ENCODE measurements at places on chromosomes 1 and 21. TPM values are rescaled to one million over a fixed set of nuclear protein-coding genes. Genes with fewer than 3 reads are reported as not detected.

DNA sequence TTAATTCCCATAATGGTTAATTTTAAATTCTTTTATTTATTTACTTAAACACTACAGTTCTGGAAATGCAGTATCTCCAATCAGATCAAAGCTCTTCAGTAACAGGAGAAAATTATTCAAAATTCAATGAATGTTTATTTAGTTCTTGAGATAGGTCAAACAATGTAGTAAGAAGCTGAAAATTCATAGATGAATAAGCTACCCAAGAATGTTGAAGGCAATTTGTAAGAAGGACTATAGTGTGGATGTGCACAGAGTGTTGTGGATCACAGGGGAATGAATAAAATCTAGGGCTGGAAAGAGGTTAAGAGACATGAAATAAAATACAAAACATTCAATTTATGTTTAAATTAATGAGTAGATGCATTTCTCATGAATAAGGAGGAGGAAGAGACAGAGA is 72.0 kb downstream of the OLFM3 start:
- H3K4me1 ChIP-seq, result no peaks in the 10 kb centered on the region
- no peak overlapping the region for H3K4me3 ChIP-seq
- DNase-seq, result no peak
- H3K27me3 ChIP-seq, result no peaks in the 10 kb centered on the region

DNA sequence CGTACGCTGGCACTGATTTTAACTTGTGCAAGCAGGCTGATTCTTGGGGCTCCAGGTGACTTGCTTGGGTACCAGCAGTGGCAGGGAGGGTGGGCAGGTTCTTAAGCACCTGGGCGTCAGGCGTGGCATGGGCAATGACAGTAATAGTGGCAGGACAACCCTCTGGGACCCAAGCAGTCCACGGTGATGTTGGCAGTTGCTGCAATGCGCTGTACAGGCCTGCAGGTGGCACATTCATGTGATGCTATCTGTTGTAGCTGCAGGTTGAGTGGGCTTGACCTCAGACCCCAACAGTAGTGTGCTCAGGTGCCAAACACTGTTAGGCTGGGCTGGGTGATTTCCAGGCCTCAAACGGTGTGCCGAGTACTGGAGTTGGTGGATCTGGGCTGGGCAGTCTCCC is 10.2 kb upstream of the OR10J4 start:
- H3K4me1 ChIP-seq, result no peaks in the 10 kb centered on the region
- H3K36me3 ChIP-seq, result no peaks in the 10 kb centered on the region
- H3K27me3 ChIP-seq, result no peaks in the 10 kb centered on the region

- H3K4me1 ChIP-seq, result peaks cover 5% of the 10 kb centered on the region
- no peak overlapping the region for H3K4me3 ChIP-seq
- no peak overlapping the region for H3K27ac ChIP-seq
- DNase-seq, result no peak
- no peaks in the 10 kb centered on the region for H3K27me3 ChIP-seq
These were observed 54.0 kb downstream of the ALG14 start for GRCh38 chr1:95018602-95019369.

GRCh38 chr1:35894183-35894582 is 11.2 kb downstream of the AGO1 start:
- no peak for DNase-seq
- H3K4me3 ChIP-seq, result no peak overlapping the region
- H3K4me1 ChIP-seq, result no peaks in the 10 kb centered on the region

DNA sequence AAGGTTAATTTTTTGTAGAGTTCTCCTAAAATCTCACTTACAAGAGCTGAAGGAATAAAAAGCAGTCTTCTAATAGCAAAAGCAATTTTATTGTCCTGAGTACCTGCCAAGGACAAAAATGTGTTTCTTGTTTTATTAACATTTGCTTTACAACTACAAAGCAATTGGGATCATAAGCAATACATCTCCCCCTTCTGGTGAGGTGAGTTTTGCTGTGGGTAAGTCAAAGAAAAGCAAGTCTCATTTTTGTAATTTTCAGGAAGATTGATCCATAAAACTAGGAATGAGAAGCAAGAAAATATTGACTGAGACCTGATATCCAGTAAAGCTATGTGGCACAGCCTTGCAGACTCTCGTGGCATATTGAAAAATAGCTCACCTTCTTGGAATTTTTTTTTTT is 2162.7 kb downstream of the NCAM2 start:
- no peaks in the 10 kb centered on the region for H3K4me1 ChIP-seq
- no peak overlapping the region for H3K4me3 ChIP-seq
- no peaks in the 10 kb centered on the region for H3K36me3 ChIP-seq
- no peak overlapping the region for H3K27ac ChIP-seq
- no peak for DNase-seq

GRCh38 chr1:161086457-161086856 is 2.9 kb downstream of the NECTIN4 start:
- no peaks in the 10 kb centered on the region for H3K27me3 ChIP-seq
- no peak overlapping the region for H3K4me3 ChIP-seq

GRCh38 chr1:224582041-224582440 is 34.1 kb upstream of the CNIH3 start:
- no peak overlapping the region for H3K4me3 ChIP-seq
- no peak overlapping the region for H3K27ac ChIP-seq
- H3K4me1 ChIP-seq, result no peaks in the 10 kb centered on the region

DNA sequence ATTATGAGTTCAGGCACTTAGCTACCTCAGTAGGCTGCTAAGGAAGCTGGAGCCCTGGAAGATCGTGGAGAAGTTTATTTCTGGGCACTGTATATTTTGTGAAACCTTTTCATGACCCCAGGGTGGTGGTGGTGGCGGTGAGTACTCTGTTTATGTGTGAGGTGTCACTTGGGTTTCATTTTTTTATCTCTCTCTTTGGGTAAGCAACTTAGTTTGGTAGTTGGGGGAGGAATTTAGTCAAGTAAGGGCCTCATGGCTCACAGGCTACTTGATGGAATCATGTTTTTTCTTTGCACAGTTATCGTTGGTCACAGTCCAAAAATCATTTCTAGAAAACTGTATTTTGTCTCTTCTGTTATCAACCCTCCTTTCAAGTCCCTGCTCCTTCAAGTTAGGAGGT is 33.9 kb downstream of the C1orf141 start:
- no peaks in the 10 kb centered on the region for H3K36me3 ChIP-seq
- no peak overlapping the region for H3K4me3 ChIP-seq
- no peaks in the 10 kb centered on the region for H3K27me3 ChIP-seq
- no peak for DNase-seq

GRCh38 chr1:38018864-38019343 is 6.4 kb downstream of the UTP11 start:
- peaks cover 4% of the 10 kb centered on the region for H3K36me3 ChIP-seq
- no peak overlapping the region for H3K4me3 ChIP-seq
- no peak overlapping the region for H3K27ac ChIP-seq
- no peak for DNase-seq

GRCh38 chr1:109466125-109466451 is 258 bp upstream of the SYPL2 start:
- no peak for DNase-seq
- peak overlapping the region; percentile 74 for H3K4me3 ChIP-seq
- H3K27ac ChIP-seq, result peak overlapping the region; percentile 62
- H3K27me3 ChIP-seq, result no peaks in the 10 kb centered on the region

DNA sequence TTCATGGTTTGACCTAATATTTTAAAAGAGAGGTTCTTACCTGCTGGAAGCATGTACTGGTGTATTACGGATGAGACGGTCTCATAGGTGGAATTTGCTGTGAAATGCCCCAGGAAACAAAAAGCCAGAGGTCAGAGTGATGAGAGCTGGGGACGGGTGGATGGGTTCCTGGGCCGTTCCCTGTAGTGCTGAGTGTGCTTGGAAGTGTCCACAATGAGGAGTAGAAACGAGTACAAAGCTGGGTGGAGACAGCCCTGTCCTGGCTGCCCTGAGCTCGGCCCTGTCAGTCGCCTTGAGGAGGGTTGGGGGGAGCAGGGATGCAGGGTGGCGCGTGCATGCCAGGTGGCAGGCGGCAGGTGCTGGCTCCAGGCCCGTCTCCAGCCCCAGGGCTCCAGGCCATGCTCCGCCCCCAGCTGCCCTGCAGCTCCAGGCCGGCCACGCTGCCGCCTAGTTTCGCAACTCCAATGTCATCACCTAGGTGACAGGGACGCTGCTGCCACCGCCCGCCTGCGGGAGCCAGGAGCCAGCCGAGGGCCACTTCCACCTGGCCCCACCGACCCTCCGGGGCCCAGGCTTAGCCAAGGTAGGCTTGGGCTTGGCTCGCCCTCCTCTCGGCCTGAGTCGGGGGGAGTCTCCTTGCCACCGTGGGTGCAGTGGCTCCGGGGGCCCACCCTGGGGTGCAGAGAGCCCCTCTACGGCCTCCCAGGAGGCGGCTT is 16.4 kb downstream of the TP73 start:
- H3K27ac ChIP-seq, result no peak overlapping the region
- no peaks in the 10 kb centered on the region for H3K27me3 ChIP-seq
- H3K4me1 ChIP-seq, result no peaks in the 10 kb centered on the region
- no peaks in the 10 kb centered on the region for H3K36me3 ChIP-seq

- H3K4me3 ChIP-seq, result no peak overlapping the region
- H3K36me3 ChIP-seq, result no peaks in the 10 kb centered on the region
- no peaks in the 10 kb centered on the region for H3K27me3 ChIP-seq
- no peak overlapping the region for H3K27ac ChIP-seq
- peaks cover 2% of the 10 kb centered on the region for H3K4me1 ChIP-seq
- no peak for DNase-seq
These were observed 23.8 kb downstream of the TGFBR3 start for GRCh38 chr1:91862120-91862519.

DNA sequence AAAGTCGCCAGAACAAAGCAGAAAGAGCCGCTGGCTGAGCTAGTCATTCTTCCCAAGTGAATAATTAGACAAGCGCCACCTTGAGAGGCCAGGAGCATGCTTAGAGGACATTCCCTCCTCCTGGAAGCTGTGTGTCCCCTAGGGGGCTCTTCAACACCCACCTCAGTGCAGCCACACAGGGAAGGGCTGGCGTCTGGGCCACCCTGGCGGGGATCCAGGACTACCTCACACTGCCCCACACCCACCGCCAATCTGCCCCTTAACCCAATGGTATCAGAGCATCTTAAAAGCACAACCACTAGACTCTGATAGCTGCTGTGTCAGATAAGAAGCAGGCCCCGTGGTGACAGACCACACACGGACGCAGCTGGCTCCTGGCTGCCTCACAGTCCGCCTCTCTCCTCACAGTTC is 24.9 kb downstream of the SETD4 start:
- no peaks in the 10 kb centered on the region for H3K27me3 ChIP-seq
- no peaks in the 10 kb centered on the region for H3K4me1 ChIP-seq
- peaks cover 3% of the 10 kb centered on the region for H3K36me3 ChIP-seq

DNA sequence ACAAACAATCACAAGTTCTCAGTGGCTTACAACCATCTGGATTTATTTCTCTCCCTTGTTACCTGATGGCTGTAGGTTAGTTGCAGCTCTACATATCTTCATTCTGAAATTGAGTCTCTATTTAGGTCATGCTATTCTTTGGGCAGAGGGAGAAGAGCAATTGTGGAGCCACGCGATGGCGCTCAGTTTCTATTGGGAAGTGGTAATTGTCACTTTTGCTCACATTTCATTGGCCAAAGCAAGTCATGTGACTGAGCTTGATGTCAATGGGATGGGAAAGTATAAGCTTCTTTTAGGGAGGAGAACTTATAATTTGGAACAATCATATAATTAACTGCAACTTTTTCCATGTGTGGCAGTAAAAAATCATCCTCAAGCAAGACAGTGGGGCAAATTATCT is 166.5 kb downstream of the LMO4 start:
- no peak overlapping the region for H3K4me3 ChIP-seq
- H3K27ac ChIP-seq, result no peak overlapping the region
- H3K36me3 ChIP-seq, result no peaks in the 10 kb centered on the region
- no peaks in the 10 kb centered on the region for H3K4me1 ChIP-seq

- no peak overlapping the region for H3K4me3 ChIP-seq
- H3K27me3 ChIP-seq, result no peaks in the 10 kb centered on the region
- no peaks in the 10 kb centered on the region for H3K36me3 ChIP-seq
- no peaks in the 10 kb centered on the region for H3K4me1 ChIP-seq
- H3K27ac ChIP-seq, result no peak overlapping the region
These were observed 27.2 kb downstream of the KCNAB2 start for GRCh38 chr1:6072774-6073479.

GRCh38 chr1:59695252-59695651 is 119.5 kb upstream of the HOOK1 start:
- no peak for DNase-seq
- no peaks in the 10 kb centered on the region for H3K36me3 ChIP-seq
- no peak overlapping the region for H3K27ac ChIP-seq
- no peaks in the 10 kb centered on the region for H3K27me3 ChIP-seq
- H3K4me1 ChIP-seq, result no peaks in the 10 kb centered on the region

GRCh38 chr1:74771913-74772515 is 39.1 kb downstream of the TYW3 start:
- no peak overlapping the region for H3K27ac ChIP-seq
- H3K27me3 ChIP-seq, result no peaks in the 10 kb centered on the region
- DNase-seq, result no peak

DNA sequence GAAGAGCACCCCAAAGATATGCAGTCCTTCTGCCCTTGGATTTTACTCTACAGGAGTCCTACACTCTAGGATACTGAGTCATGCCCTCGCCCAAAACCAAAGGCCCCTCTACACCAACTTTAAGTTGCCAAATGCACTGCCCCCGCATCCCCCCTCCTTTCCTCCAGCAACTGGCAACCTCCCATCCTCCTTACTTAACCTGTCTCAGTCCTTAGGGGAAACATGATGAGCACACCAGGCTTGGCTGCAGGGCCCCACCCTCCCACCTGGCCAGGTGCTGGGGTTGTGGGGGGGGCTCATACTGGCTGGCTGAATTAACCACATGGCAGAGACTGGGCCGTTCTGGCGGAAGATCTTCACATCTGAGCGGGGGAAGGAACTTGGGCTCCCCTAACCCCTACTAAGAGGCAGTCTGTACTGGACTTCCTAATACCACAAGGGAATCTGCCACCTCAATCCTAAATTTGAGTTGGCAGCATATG is 1.2 kb downstream of the HDGF start:
- H3K4me3 ChIP-seq, result peak overlapping the region; percentile 84
- H3K27ac ChIP-seq, result peak overlapping the region; percentile 96
- no peaks in the 10 kb centered on the region for H3K27me3 ChIP-seq
- no peak for DNase-seq

- peak overlapping the region; percentile 2 for H3K27ac ChIP-seq
- no peaks in the 10 kb centered on the region for H3K36me3 ChIP-seq
- no peak overlapping the region for H3K4me3 ChIP-seq
- H3K27me3 ChIP-seq, result no peaks in the 10 kb centered on the region
- no peak for DNase-seq
These were observed 15.3 kb upstream of the RGS8 start for GRCh38 chr1:182699393-182700350.

GRCh38 chr1:31152181-31152795 is 86.8 kb upstream of the PUM1 start:
- no peaks in the 10 kb centered on the region for H3K4me1 ChIP-seq
- no peak overlapping the region for H3K4me3 ChIP-seq
- DNase-seq, result no peak
- H3K36me3 ChIP-seq, result no peaks in the 10 kb centered on the region
- no peak overlapping the region for H3K27ac ChIP-seq
- no peaks in the 10 kb centered on the region for H3K27me3 ChIP-seq

The GABRD gene
- total RNA-seq, result 0.49 TPM

The CENPF gene
- 4.3 TPM for total RNA-seq

The LHX8 gene
- not detected for total RNA-seq

The ARMH1 gene
- total RNA-seq, result 1.5 TPM

The SV2A gene
- total RNA-seq, result 20.5 TPM
